ENCODE measurements at places on chromosomes 5 and 9.

GRCh38 chr5:68467794-68468193 is 252.2 kb downstream of the PIK3R1 start:
- H3K27ac ChIP-seq: no peak overlapping the region
- no peaks in the 10 kb centered on the region for H3K36me3 ChIP-seq
- no peak overlapping the region for H3K4me3 ChIP-seq
- no peak for DNase-seq
- no peaks in the 10 kb centered on the region for H3K27me3 ChIP-seq

DNA sequence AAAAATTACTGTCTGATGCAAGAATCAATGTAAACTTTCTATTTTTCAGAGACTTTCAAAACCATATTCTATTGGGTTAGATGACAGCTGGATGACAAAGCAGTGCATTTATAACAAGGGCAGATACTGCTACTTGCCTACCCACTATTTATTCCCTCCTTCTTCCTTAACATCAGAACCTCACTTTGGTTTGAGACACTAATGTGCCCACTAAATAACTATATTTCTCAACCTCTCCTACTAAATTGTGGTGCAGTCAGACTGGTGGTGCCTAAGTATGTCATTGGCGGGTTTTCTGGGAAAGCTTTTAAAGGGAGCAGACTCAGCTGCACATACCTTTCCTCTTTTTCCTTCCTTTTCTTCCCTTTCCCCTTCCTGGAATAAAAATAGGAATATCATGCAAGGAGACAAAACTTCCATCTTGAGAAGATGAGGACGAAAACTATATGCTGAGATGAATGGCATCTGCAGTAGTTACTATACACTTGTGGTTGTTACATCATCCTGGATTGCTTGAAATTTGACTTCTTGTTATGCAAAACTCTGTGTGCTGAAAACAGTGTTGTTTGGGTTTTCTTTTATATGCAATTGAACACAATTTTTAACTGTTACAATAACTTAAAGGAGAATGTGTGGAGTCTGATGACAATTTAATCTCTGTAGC is 43.8 kb downstream of the PRR16 start:
- H3K27me3 ChIP-seq: no peaks in the 10 kb centered on the region
- H3K4me1 ChIP-seq: no peaks in the 10 kb centered on the region
- no peaks in the 10 kb centered on the region for H3K36me3 ChIP-seq

DNA sequence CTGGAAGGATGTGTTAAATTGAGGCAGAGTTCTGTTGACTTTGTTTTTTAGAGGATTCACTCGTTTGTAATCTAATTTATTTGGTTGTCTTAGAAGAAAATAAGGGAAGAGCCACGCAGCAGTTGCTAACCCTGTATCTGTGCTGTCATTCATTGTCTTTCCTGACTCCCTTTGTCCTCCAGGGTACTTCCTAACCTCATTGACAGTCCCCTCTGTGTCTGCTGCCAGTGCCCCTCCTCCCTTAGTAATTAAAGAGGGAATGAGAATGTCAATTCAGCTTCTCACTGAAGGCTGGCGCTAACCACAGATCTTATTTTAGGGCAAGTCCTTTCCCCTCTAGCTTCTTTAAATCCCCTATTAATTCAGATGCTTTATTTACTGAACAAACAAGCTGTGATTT is 84.0 kb downstream of the MAST4 start:
- DNase-seq: no peak
- H3K4me3 ChIP-seq: no peak overlapping the region
- no peak overlapping the region for H3K27ac ChIP-seq
- no peaks in the 10 kb centered on the region for H3K4me1 ChIP-seq
- peaks cover 6% of the 10 kb centered on the region for H3K27me3 ChIP-seq

DNA sequence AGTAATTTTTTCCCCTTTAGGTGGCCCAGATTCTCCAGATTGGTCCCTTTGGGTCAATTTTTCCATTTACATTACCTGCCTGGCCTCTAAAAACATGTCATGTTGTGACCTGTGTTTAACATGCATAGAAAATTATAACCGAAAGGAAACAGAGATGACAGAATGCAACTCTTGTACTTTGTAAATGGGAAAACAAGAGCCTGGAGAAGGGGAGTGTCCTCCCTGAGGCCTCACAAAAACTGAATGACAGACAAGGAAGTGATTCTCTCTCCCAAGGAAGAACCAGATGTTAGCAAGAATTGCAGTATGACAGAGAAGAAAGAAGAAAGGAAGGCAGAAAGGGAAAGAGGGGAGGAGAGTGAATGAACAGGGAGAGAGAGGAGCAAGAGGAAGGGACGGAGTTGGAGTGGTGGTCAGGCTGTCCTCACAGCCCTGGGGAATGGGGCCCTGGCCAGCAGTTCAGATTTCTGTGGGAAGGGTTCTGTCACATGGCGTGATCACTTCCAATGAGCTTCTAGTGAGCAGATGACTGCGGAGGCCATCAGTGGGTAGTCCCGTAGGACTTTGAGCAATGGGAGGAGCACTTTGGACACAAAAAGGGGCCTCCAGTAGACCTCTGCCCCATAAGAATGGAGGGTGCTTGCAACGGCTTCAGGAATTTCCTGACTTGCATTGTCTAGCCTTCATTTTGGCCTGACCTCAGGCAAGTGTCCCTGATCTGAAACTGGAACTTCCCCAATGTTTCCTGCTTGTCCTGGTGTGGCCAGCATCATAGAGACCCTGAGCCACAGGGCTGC is 31.6 kb downstream of the ABLIM3 start:
- H3K4me3 ChIP-seq: no peak overlapping the region
- H3K4me1 ChIP-seq: peaks cover 11% of the 10 kb centered on the region
- peak overlapping the region; percentile 75 for H3K27ac ChIP-seq
- no peak for DNase-seq

GRCh38 chr5:66741394-66741793 is 145.2 kb downstream of the MAST4 start:
- no peak overlapping the region for H3K4me3 ChIP-seq
- no peak overlapping the region for H3K27ac ChIP-seq
- peaks cover 24% of the 10 kb centered on the region for H3K27me3 ChIP-seq
- no peak for DNase-seq
- H3K36me3 ChIP-seq: no peaks in the 10 kb centered on the region
- peaks cover 12% of the 10 kb centered on the region for H3K4me1 ChIP-seq

- no peak for DNase-seq
- no peak overlapping the region for H3K4me3 ChIP-seq
- H3K27ac ChIP-seq: no peak overlapping the region
- no peaks in the 10 kb centered on the region for H3K27me3 ChIP-seq
Observed at GRCh38 chr5:34531751-34532360, 124.3 kb upstream of the RAI14 start.

GRCh38 chr5:135221187-135221473 is 177.9 kb downstream of the MACROH2A1 start:
- DNase-seq: no peak
- no peaks in the 10 kb centered on the region for H3K36me3 ChIP-seq
- no peak overlapping the region for H3K27ac ChIP-seq

- H3K27me3 ChIP-seq: no peaks in the 10 kb centered on the region
- H3K27ac ChIP-seq: no peak overlapping the region
- no peak for DNase-seq
- H3K4me3 ChIP-seq: no peak overlapping the region
Observed at GRCh38 chr5:155489949-155490348, 476.4 kb downstream of the KIF4B start.

- no peak for DNase-seq
- H3K4me3 ChIP-seq: no peak overlapping the region
- no peak overlapping the region for H3K27ac ChIP-seq
- peaks cover 6% of the 10 kb centered on the region for H3K36me3 ChIP-seq
Observed at GRCh38 chr9:121233906-121234831, 32.5 kb upstream of the RAB14 start.

GRCh38 chr9:4102078-4102477 is 197.8 kb downstream of the GLIS3 start:
- H3K27me3 ChIP-seq: no peaks in the 10 kb centered on the region
- H3K36me3 ChIP-seq: no peaks in the 10 kb centered on the region
- no peak overlapping the region for H3K4me3 ChIP-seq
- peaks cover 30% of the 10 kb centered on the region for H3K4me1 ChIP-seq
- no peak overlapping the region for H3K27ac ChIP-seq
- no peak for DNase-seq

- H3K4me3 ChIP-seq: no peak overlapping the region
- no peak for DNase-seq
- H3K4me1 ChIP-seq: no peaks in the 10 kb centered on the region
- H3K27ac ChIP-seq: no peak overlapping the region
Observed at GRCh38 chr9:78320875-78321496, 24.1 kb downstream of the PSAT1 start.

GRCh38 chr5:172365948-172366608 is 82.5 kb upstream of the UBTD2 start:
- H3K27me3 ChIP-seq: peaks cover 2% of the 10 kb centered on the region
- H3K27ac ChIP-seq: no peak overlapping the region
- H3K36me3 ChIP-seq: no peaks in the 10 kb centered on the region
- DNase-seq: no peak

- H3K27ac ChIP-seq: peak overlapping the region; percentile 24
- H3K27me3 ChIP-seq: no peaks in the 10 kb centered on the region
Observed at GRCh38 chr9:92100237-92100911, 14.8 kb downstream of the SPTLC1 start.

- H3K27me3 ChIP-seq: no peaks in the 10 kb centered on the region
- no peak overlapping the region for H3K4me3 ChIP-seq
- H3K36me3 ChIP-seq: peaks cover 30% of the 10 kb centered on the region
- H3K27ac ChIP-seq: no peak overlapping the region
- peaks cover 17% of the 10 kb centered on the region for H3K4me1 ChIP-seq
- DNase-seq: no peak
Observed at GRCh38 chr9:113373256-113373655, 3.5 kb downstream of the HDHD3 start.

GRCh38 chr9:117302487-117302886 is 112.4 kb downstream of the ASTN2 start:
- H3K4me1 ChIP-seq: no peaks in the 10 kb centered on the region
- DNase-seq: no peak
- no peak overlapping the region for H3K27ac ChIP-seq
- H3K4me3 ChIP-seq: no peak overlapping the region

DNA sequence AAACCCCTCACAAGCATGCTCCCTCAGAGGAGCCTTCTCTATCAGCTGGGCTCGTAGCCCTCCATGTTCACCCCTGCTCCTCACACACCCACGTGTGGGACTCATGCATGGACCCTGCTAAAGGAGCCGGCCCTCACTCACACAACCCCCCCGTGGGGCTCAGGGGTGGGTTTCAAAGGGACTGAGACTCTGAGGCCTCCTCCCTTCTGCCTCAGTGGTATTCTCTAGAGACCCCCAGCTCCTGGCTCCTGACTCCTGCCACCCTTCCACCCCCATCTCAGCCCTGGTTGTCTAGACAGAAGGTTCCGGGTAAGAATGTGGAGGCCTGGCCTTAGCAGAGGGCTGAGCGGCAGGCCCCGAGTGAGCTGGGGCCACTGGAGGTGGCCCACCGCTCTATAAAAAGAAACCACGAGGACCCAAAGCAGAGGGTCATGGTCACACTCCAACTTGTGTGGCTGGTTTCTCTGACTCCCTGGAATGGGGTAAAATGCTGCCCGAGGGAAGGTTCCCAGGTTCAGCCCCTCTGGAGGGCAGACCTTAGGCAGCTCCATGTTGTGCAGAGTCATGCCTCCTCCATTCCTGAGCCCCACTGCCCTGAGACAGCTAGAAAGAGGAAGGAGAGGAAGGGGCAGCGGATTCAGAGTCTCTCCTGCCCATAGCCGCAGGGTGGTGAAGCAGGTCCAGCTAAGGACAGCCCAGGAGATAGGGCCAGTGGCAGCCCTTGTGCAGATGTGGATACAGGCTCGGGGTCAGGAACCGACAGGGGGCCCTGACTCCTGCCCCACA is 10.8 kb downstream of the SEPTIN8 start:
- no peak overlapping the region for H3K4me3 ChIP-seq
- no peaks in the 10 kb centered on the region for H3K4me1 ChIP-seq
- DNase-seq: peak; percentile 22
- no peak overlapping the region for H3K27ac ChIP-seq
- no peaks in the 10 kb centered on the region for H3K27me3 ChIP-seq

DNA sequence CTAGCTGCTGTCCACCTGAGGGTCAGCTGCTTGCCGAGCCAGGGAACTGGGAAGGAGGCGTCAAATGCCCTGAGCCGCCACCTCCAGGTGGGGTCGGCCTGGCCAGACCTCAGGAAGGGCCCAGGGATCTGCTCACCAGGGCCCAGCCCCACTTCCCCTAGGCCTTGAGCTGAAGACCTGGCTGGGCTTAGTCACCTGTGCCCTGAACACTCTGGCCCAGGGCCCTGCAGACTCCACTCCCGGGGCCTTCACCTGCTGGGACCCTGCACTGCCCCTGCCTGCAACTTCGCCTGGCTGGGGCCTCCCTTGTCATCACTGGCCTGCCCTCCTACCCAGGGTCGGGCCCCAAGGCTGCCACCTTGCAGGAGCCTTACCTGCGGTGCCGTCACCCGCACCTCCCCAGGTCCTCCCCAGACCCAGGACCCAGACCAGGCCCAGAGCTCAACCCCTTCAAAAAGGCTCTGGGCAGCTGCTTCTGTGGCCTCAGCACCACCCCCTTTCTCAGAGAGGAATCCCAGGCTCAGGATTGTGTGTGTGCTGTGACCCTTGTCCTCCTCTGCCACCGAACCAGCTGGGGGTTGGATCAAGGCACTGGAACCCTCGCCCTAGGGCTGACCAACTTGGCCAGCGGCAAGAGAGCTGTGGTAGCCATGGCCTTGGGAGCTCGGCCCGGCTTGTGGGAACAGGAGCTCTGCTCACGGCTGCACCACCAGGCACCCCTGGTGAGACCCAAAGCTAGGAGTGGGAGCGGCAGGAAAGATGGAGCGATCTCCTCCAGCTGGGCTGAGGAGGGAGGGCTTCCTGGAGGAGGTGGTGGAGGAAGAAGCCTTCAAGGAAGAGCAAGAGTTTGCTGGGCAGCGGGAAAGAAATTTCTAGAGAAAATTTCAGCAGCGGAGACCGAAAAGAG is 1.2 kb upstream of the NELFB start:
- H3K4me1 ChIP-seq: peaks cover 23% of the 10 kb centered on the region
- peak overlapping the region; percentile 86 for H3K27ac ChIP-seq
- DNase-seq: no peak
- H3K27me3 ChIP-seq: no peaks in the 10 kb centered on the region

DNA sequence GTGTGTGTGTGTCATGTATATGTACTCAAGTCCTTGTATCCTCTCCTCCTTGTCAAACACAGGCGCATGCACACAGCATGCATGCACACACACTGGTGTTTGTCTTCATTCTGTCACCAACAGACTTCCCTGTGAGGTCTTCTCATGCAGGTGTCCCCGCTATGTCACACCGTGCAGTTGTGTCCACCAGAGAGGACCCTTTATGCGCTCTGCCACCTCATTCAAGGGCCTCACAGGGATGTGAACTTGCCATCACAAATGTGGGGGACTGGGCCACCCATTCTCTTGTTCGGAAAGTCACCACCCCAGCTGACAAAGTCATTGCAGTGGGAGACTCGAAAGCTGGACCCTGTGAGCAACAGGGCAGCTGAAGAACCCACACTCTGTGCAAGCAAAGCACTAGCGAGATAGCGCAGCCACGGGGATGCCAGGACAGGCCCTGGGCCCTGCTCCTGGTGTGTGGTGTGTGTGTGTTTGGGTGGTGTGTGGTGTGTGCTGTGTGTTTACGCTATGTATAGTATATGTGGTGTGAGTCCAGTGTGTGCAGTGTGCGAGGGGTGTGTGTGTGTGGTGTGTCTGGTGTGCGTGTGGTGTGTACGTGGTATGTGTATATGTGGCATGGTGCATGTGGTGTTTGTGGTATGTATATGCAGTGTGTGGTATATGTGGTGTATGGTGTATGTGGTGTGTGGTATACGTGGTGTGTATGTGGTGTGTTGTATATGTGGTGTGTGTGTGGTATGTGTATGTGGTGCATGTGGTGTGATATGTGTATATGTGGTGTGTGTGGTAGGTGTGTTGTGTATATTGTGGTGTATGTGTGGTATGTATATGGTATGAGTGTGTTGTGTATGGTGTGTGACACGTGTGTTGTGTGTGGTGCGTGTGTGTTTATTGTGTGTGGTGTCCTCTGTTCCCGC is 30.9 kb upstream of the NXNL2 start:
- H3K27ac ChIP-seq: no peak overlapping the region
- H3K27me3 ChIP-seq: peaks cover 4% of the 10 kb centered on the region
- DNase-seq: no peak
- no peaks in the 10 kb centered on the region for H3K36me3 ChIP-seq

Measured in activated T-cell treated with anti-CD3 and anti-CD28 coated beads, Interleukin-2, amount 50 U/mL, for 24 hours (primary cell).